ENCODE measurements at places on chromosomes 6 and 20. TPM values are rescaled to one million over a fixed set of nuclear protein-coding genes. Genes with fewer than 3 reads are reported as not detected.

The KLHDC3 gene
- total RNA-seq: 128 TPM

The ALDH8A1 gene
- 1.4 TPM for total RNA-seq

The CLDN20 gene
- total RNA-seq: not detected

The TRAPPC3L gene
- total RNA-seq: 0.38 TPM

The RIN2 gene
- total RNA-seq: 52.7 TPM

The PDSS2 gene
- 20.0 TPM for total RNA-seq

The HLA-DRB5 gene
- total RNA-seq: not detected

The BPIFB1 gene
- total RNA-seq: not detected
